ENCODE measurements at places on chromosomes 7 and 10.

GRCh38 chr7:158957510-158957906 is 101.2 kb downstream of the DYNC2I1 start:
- DNase-seq = no peak

- no peak for DNase-seq
Measured at GRCh38 chr10:54797636-54798321, 3.3 kb downstream of the PCDH15 start.

DNA sequence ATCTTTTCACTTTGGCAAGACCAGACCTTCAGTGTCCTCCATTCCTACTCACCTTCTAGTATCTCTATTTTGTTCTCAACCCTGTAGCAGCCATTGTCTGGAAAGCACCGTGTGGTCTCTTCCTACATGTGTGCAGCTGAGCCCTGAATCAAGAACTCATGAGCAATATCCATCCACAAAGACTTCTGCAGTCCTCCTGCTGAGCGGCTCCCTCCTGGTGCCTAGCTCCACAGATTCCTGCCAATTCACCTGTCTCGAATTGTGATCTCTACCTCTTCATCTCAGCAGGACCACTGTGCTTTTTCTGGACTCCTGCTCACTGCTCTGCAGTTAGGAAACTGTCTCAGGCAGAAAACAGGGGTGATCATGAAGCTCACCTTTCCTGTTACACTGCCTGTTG is 118.8 kb downstream of the RELN start:
- DNase-seq = no peak

DNA sequence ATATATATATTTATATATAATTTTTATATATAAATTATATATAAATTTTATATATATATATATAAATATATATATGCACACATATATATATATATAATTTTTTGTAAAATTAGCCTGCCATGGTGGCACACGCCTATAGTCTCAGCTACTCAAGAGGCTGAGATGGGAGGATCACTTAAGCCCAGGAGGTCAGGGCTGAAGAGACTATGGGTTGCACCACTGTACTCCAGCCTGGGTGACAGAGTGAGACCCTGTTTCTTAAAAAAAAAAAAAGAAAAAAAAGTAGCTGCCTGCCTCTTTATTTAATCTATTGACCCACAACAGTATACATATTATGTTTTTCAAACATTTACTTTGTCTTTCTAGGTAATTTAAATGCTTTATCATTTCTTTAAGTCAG is 19.2 kb downstream of the BCAP29 start:
- DNase-seq = no peak

GRCh38 chr7:75950111-75950681 is 35.2 kb downstream of the POR start:
- no peak for DNase-seq

DNA sequence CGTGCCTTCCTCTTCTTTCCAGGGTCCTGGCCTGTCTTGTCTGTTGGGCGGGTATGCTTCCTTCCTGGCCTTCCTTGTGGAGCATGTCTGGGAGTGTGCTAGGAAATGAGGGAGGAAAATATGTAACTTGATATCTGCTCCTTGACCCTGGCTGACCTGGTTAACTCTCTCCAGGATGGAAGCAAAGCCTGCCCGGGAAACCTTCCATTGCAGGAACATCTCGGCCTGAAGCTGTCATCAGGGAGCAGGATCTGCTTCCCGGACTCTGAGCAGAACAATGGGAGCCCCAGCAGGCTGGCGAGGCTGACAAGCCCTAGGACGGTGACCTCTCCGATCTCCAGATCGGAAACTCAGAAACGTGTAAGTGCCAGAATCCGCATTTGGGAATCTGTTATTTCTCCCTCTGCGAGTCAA is 340.3 kb downstream of the FRMD4A start:
- DNase-seq = no peak

GRCh38 chr10:77319557-77319956 is 318.1 kb downstream of the KCNMA1 start:
- DNase-seq = no peak

DNA sequence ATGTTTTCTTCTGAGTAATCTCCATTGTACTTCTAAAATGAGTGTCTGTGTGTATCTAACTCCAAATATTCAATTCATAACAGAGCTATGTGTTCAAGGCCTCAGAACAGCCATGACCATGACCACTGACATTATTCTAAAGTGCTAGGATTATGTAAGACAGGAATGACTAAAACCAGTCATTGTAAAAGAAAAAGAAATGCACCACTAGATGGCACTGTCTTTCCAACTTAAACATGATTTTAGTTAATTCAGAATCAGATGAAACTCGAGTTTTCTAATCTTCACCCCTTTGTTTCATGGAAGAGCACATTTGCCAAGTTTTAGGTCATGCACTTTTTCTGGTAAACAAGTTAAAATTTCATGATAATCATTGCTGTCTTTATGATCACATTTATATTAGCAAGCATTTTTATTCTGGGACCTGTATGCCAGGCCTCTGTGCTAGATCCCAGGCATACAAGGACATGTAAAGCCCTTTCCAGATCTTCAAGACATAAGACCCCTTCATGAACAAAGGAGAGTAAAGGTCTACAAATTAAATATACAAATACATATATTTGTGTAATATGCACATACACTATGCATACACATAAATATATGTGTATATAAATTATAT is 26.1 kb upstream of the RSU1 start:
- DNase-seq = no peak

- no peak for DNase-seq
Measured at GRCh38 chr7:83984076-83984475, 210.5 kb downstream of the SEMA3A start.

GRCh38 chr10:114131094-114131493 is 42.9 kb downstream of the CCDC186 start:
- no peak for DNase-seq

DNA sequence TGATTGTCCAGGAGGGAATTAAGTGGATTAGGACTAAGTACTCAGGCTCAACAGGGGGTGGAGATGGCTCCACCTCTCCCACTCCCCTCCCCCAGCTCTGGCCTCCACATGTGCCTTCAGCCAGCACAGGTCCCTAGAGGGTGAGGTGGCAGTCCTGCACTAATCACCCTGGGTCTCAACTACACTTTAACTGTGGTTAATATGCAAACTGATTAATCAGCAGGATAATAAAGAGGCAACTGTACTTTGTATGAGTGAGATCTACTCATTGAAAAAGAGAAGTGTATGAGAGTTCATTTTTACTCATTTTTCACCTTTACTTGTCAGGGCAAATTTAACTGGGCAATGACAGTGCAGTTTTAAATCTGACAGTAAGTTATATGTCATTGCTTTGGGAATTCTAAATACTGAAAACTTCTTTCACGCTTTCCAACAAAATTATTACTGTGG is 223.8 kb upstream of the CCDC6 start:
- DNase-seq = no peak

DNA sequence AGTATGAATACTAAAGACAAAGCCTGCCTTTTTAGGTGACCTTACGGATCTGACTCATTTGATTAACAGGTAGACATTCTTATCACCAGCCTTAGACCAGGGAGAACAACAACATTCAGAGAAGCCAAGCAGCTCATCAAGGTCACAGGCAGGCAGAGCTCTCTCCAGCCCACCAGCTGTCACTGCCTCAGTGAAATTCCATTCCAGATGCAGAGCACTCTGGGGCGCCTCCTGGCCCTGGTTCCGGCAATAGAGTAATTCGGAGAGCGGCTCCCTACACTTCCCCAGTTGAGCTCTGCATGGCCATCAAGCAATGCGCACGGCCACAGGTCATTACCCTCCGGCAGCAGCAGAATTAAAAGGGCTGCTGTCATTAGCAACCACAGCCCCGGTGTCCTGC is 164.7 kb downstream of the TCERG1L start:
- no peak for DNase-seq

DNA sequence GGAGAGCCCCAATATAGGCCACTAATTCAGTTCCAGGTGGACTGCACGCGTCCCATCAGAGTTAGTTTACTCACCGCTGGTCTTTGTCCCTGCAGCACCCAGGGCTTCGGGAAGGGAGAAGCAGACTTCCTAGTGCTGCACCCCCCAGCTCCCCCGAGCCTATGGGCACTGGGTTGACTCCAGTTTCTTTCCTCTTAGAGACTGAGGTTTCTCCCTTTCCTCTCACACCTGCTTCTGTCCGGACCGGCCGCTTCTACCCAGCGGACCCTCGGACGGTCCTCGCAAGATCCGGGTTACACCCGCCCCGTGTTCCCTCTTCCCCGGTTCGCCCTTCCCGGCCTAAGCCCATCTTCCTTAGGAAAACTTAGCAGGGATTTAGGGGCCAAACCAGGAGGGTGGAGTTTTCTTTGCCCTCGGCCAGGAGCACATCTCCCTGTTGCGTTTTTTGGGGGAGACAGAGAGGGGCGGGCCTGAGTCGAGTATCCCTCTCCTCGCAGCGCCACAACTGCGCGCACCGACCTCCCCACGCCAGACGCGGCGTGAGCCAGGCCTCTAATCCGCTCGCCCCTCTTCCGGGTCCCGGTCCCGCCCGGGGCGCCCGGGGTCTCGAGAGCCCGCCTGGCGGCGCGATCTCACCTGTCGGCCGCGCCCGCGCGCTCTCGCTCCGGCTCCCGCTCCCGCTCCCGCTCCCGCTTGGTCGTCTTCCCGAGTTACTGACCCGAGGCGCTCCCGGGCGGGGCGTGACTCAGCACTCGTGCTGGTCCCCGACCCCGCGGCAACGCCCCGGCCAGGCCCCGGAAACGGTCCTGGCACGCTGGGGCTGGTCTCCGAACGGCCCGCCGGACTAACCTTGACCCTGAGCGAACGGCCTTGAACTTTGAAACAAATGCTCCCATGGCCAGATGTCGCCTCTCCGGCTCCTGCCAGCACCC is at the start of gene AIFM2:
TSS of gene AIFM2 (minus strand) at position 728 of the 932 bp plus-strand sequence. CDS start 8,741 bp downstream, outside the sequence.
- no peak for DNase-seq

GRCh38 chr7:44175730-44176129 is 13.5 kb downstream of the GCK start:
- no peak for DNase-seq

GRCh38 chr7:155456738-155457543 is 988 bp upstream of the EN2 start:
- no peak for DNase-seq

DNA sequence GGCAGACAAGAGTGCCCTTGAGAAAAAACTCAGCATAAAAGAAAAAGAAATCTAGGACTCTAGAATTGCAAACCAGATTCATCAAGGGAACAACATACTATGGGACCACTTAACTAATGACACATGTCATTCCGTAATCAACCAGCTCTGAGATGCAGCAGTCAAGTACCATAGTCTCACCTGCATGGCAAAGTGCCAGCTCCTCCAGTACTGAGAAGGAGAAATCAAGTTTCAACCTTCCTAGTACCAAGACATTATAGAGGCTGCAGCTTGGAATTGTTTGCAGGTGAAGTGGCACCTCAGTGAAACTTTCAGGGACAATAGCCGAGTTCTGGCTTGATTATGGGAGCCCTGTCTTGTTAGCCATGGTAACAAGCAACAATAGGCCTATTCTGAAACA is 11.5 kb downstream of the STEAP1 start:
- DNase-seq = no peak

DNA sequence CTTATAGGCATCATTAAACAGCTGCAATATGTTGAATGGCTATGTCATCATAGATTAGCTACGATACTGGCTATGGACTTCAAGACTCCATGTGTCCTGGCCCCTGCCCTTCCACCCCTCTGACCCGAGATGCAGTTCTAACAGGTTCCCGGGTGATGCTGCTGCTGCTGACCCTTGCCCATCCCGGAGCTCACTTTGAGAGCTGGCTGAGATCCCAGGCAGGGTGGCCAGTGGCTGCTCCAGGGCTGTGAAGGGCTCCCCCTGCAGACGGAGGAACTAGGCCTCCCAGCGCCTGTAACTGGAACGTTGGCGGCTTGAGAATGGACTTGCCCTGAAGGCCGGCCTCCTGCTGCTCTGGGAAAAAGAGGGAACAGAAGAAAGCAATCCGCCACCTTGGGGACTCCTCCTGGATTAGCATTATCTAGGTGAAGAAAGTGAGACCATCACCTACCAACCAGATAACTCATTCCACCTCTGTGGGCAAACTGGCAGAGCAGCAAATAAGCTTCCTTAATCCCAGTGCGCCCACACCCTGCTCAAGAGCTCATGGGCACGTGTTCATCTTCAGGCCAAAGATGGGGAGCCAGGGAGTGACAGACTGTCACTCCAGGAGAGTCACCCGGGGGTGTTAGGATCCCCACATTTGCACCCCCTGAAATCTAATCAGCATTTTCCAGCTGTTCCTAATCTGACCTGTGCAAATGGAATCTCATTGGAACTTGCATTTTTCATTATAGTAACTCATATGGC is 56.8 kb downstream of the PARP12 start:
- DNase-seq = no peak

DNA sequence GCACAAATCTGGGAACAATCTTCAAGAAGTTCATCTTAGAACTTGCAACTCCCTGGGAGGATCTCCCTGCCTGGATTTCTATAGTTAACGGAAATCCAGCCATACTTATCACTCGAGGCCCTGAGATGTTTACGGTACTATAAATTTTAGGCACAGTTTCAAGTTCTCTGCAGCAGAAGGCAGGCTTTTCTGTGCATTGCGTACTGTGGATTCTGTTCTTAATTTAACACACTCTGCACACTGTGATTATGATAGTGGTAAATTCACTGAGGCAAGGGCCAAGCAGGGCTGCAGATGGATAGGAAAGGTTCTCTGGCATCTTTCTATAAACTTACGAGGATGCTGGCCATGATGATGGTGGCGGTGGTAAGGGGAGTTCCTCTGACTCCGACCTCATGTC is 10.6 kb downstream of the INHBA start:
- no peak for DNase-seq

DNA sequence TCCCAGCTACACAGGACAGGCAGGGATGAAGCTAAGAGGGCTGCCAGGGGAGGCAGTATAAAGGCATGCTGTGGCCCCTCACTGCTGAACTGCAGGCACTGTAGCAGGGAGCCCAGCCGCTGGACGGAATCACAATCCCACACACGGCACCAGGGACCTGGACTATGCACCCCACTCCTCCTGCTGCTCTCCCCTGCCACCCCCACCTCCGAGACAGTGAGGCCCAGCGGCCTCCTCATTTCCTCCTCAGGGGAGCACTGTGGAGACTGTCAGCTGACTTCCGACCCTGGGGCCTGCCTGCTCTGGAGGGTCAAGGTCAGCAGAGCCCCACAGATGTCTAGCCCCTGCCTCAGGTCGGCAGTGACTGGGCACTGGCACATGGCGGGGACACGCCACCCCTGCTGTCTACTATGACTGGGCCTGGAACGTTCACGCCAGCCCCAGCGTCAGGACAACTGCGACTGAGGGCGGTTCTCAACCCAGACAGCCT is 92.7 kb downstream of the FAM53B start:
- DNase-seq = no peak

DNA sequence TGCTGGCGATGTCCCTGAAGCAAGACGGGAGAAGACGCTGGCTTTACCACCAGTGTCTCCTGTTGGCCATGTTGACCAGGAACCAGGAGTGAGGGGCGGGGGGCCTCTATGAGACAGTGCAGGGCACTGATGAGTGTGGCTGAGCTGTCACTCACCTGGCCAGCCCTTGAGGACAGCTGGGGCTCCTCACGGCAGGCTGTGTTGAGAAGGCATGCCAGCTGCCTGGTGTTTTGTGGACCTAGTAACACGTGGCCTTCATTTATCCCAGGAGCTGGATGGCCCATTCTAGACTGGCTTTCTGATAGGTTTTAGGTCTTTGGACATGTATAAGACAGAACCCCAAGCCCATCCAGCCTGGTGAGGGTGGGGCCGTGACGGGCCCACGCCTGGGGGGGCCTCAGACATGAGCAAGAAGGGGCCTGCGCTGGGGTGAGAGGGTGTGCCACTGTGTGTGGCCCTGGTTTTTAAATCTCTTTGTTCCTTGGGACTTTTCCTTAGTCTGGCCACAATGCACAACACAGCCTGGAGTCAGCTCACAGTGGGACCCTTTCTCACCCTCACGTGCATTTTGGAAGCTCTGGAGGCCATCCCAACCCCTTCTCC is 10.5 kb downstream of the RHBDD2 start:
- no peak for DNase-seq

- DNase-seq = no peak
Measured at GRCh38 chr10:76874176-76874575, 763.4 kb downstream of the KCNMA1 start.
